ENCODE measurements at places on chromosomes 3 and 15.

DNA sequence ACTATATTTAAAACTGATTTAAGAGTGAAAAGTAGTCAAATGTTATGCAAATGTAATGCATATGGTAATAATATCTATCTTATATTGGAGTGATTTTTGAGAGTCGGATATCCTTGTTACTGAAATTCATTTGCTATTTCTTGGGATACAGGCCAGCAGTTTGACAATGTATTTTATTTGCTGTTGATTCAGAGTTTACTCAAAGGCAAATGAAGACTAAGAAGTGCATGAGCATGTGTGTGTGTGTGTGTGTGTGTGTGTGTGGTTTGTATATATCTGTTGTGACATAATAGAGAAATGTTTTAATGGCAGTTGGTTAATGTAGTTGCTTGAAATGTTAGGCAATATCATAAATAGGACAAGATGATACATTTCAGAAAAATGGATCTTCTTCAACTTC, 39.0 kb downstream of the UNC13C start:
- DNase-seq, result no peak

- no peak for DNase-seq
Observed at GRCh38 chr15:47412136-47412535, 305.2 kb upstream of the SEMA6D start.

DNA sequence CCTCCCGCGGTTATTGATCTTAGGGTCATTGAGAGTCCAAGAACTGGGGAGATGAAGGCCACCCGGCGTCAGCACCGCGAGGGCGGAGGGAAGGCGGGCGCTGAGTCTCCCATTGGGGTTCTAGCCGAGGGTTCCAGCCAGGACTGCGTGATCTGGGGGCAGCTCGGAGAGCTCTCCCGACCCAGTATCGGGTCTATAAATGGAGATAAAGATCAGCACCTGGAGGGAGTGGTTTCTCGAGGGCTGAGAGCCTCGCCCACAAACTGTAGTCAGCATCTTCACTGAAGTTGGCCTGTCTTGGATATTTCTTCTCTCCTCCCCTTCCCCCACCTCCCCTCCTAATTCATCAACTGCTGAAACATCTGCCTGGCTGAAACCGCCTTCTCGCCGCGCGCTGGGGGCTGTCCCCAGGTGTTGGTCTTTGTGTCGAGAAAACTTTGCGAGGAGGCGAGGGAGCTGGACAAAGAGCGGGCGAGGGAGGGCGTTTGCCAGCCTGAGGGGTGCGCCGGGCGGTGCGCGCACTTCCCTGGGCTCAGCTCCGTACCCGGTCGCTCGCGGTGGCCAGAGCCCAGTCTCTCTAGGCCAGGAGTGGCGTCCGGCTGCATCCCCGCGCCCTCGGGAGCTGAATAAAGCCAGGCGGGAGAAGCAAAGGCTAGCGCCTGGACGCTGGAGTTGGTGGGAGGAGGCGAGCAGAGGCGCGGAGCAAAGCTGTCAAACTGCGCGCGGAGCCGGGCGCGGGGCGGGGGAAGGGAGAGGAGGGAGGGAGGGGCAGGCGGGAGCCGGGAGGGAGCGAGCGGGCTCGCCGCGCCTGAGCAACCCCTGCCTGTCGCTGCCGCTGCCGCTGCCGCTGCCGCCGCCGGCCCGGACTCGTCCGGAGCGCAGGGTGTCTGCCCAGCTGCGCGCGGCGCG, at the start of gene ST8SIA2:
Gene ST8SIA2 (plus strand): TSS at position 811 of the 909 bp plus-strand sequence. CDS start 184 bp downstream, outside the sequence.
- peak; percentile 66 for DNase-seq

DNA sequence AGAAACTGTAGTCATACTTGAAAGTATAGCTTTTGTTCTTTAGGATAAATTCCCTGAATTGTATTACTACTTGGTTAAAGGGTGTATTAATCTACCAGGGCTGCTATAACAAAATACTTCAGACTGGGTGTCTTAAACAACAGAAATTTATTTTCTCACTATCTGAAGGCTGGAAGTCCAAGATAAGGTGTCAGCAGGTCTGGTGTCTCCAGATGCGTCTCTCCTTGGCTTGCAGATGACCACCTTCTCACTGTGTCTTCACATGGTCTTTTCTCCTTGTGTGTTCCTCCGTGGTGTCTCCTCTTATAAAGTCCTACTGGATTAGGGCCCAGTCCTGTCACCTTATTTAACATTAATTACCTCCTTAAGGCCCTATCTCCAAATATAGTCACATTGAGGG, 33.7 kb downstream of the MED12L start:
- no peak for DNase-seq

GRCh38 chr15:92745845-92746271, 90.3 kb upstream of the FAM174B start:
- DNase-seq, result no peak
